ENCODE measurements at places on chromosomes 5 and 9. TPM values are rescaled to one million over a fixed set of nuclear protein-coding genes. Genes with fewer than 3 reads are reported as not detected.
A peak's percentile ranks its signal among the peaks of the same experiment; 100 is the strongest.

DNA sequence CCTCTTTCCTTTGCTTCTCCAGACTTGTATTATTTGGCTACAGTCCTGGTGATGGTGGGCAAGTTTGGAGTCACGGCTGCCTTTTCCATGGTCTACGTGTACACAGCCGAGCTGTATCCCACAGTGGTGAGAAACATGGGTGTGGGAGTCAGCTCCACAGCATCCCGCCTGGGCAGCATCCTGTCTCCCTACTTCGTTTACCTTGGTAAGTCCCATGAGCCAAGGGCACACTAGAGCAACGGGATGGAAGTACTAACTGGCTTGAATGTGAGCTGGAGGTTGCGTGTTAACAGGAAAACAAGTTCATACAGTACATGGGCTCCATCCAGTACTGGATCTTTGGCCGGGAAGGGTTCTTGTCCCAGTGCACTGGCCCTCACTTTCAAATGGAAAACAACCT is 22.9 kb downstream of the SLC22A5 start:
- no peak for ATAC-seq

SPINK7 gene
- 138 TPM for total RNA-seq

- ATAC-seq, result no peak
Observed at GRCh38 chr5:141615991-141616720, 2.6 kb downstream of the DIAPH1 start.

DNA sequence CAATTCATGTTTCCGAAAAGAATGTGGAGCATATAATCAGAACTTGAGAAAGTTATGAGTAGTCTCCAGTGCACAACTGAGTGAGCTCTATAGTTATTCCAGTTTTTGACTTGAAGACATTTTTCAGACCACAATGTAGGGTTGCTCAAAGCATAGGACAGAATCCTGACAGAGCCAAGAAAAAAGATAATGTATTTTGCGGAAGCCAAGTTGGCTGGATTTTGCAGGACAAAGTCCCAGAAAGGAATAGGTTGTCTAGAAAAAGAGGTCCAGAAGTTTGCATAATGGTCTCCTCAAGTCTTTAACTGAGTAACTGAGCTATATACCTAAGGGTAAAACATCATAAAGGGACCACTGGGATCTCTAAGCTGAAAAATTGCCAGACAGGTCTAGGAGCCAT is 1028.0 kb downstream of the TAF11L14 start:
- no peak for ATAC-seq

DNA sequence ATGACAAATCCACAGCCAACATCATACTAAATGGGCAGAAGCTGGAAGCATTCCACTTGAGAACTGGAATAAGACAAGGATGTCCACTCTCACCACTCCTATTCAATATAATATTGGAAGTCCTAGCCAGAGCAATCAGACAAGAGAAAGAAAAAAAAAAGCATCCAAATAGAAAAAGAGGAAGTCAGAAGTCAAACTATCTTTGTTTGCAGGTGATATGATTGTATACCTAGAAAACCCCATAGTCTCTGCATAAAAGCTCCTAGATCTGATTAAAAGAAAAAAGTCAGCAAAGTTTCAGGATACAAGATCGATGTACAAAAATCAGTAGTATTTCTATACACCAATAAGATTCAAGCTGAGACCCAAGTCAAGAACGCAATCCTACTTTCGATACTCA is 66.1 kb downstream of the OSMR start:
- no peak for ATAC-seq

GRCh38 chr9:123851851-123852250 is 78.1 kb downstream of the DENND1A start:
- ATAC-seq, result no peak

DNA sequence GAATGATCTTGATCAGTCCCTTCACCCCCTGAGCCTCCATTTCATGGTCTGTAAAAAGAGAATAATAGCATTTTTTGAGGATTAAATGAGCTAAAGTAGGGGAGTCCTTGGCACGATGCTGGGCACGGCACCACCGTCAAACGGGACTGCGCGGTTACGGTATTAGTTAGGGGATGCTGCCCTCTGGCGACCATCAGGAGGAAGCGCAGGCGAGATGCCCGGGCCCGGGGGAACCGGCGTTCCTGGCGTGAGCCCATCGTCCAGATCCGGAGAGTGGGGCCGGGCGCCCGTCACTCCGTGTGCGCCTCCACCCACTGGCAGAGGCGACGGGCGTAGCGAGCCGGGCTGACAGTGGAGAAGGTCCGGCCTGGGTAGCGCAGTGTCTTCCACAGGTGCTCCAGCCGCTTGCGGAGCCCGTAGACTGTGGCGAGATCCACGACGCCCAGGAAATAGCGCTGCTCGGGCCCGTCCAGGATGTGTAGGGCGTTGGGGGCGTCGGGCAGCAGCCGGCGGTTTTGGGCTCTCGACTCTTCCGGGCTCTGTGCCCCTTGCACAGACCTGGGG is 4.8 kb upstream of the ST6GALNAC4 start:
- ATAC-seq, result peak; percentile 30

LCN10 gene
- total RNA-seq, result 1.3 TPM

FBXL17 gene
- total RNA-seq, result 13.0 TPM

DNA sequence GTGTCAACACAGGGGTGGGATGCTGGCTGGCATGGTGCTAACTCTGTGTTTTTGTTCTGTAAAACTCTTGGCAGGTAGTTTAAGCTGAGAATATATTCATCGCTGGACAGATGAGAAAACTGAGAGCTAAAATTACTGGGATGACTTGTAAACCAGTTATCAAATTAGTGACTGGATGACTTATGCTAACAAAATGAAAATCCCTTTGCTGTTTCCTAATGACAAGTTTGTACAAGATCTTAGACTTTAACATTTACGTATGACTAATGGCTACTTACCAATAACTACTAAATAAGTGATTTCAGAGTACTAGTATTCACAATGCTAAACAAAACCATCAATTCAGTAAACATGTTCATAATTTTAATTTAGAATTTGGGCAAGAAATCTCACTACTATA is 854.8 kb upstream of the ARRDC3 start:
- no peak for ATAC-seq

GRCh38 chr5:52822437-52822836 is 34.7 kb downstream of the ITGA1 start:
- ATAC-seq, result no peak

DNA sequence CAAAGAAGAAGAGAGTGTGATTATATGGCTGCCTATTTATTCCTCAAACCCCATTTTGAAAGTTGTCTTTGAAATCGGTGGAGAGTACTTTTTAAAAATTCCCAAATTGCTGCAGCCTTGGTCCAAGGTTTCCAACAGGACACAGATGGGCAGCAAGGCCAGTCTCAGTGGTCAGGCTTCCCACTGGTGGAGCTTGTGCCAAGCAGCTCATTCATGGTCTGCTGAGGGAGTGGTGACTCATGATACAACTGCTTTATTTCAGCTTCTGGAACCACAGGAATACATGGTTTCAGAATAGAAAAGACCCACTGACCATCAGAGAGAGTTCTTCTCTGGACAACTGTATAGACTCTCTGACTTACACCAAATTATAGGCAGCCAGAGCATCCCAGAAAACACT is 673.1 kb upstream of the KLF4 start:
- ATAC-seq, result no peak

GRCh38 chr5:77163453-77163852 is 47.0 kb upstream of the PDE8B start:
- ATAC-seq, result no peak

TRIM36 gene
- total RNA-seq, result 1.2 TPM

DNA sequence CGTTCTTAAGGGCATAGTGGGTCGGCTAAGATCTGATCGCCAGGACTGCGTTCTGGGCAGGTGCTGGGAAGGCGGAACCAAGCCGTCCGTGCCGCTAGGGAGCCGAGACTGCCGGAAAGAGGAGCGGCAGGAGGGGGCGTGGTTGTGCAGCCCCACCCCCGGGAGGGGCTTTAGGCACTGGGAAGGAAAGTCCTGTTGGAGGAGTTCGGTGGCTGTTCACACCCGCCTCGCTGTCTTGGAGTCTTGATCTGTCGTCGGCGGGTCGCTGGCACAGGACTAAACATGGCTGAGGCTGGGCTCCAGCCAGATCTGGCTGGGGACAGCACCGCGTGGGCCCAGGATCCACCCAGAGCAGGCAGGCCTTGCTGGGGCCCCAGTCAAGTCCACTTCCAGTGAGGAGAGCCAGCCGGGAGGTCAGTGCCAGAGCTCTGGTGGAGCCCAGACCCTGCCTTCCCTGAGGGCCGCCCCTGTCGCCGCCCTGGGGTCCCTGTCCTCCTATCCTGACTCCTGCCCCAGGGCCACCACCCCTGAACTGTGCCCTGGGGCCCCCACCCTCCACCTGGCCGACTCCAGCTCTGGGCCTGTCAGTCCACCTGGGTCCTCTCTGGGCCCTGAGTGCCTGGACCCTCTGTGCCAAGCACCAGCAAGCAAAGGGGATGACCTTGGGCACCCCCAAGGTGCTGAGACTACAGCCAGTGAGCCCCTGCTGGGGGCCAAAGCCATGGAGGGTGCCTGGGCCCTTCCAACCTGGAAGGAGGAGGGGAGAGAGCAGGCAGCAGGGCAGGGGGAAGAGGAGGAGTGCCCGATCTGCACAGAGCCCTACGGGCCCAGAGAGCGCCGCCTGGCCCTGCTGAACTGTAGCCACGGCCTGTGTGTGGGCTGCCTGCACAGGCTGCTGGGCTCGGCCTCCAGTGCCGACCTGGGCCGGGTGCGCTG is 4.5 kb downstream of the RNF208 start:
- peak; percentile 79 for ATAC-seq

EDIL3 gene
- 4.9 TPM for total RNA-seq

DNA sequence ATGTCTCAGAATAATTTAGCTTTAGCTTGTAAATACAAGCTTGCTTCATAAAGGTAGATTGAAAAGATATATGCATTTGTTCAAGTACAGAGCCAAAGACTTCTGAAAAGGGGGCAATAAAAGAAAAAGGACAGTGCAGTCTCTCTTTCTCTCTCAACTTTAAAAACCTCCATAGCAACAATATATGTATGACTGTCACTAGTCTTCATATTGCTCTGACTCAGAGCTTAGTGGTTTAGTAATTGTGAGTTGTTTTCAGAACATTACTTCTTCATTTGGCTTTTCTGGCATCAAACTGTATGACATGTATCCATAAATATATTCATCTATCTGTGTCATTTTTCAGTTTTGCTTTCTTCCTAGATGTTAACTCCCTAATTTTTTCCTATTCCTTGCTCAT is 194.6 kb upstream of the KIF2A start:
- ATAC-seq, result no peak

PKD2L2 gene
- total RNA-seq, result not detected

HAND1 gene
- not detected for total RNA-seq

GRCh38 chr9:91154686-91155085 is 207.0 kb downstream of the AUH start:
- no peak for ATAC-seq

DNA sequence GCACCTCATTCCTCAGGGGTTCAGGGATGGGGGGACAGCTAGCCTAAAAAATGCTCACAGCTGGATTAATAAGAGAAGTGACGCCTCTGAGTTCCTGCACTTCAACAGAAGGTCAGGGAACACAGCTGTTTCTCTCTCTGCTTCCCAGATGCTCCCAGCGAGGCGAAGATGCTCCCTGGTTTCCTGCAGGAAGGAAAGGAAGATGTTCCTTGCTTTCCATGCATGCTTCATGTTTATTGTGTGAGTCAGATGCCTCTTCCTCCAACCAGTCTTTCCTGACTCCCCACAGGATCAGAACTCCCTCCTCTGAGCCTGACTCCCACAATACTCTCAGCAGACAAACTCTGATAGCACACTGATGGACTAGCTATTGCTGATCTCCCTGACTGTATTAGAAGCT is 71.9 kb downstream of the MFAP3 start:
- ATAC-seq, result no peak

ANKRD31 gene
- total RNA-seq, result 0.32 TPM

GRCh38 chr5:172005708-172006320 is 624 bp downstream of the FBXW11 start:
- peak; percentile 12 for ATAC-seq

COL5A1 gene
- total RNA-seq, result 3.3 TPM

Data from esophagus mucosa (tissue), 1 donor.